ENCODE measurements at places on chromosomes 1 and 21. TPM values are rescaled to one million over a fixed set of nuclear protein-coding genes. Genes with fewer than 3 reads are reported as not detected.

Gene PLA2G4A
- 0.13 TPM for total RNA-seq

Gene ANKRD35
- 0.33 TPM for total RNA-seq

Gene FCN3
- total RNA-seq = not detected

Gene ANGPTL3
- total RNA-seq = not detected

- H3K4me1 ChIP-seq = peaks cover 8% of the 10 kb centered on the region
- no peak overlapping the region for H3K27ac ChIP-seq
- H3K4me3 ChIP-seq = no peak overlapping the region
- peaks cover 46% of the 10 kb centered on the region for H3K27me3 ChIP-seq
- DNase-seq = no peak
These were observed 14.4 kb upstream of the BCL10 start for GRCh38 chr1:85290826-85291225.

- H3K4me1 ChIP-seq = no peaks in the 10 kb centered on the region
- no peaks in the 10 kb centered on the region for H3K36me3 ChIP-seq
- DNase-seq = no peak
- no peak overlapping the region for H3K4me3 ChIP-seq
These were observed 222.3 kb downstream of the NTNG1 start for GRCh38 chr1:107363154-107363553.

- DNase-seq = no peak
- H3K36me3 ChIP-seq = no peaks in the 10 kb centered on the region
- no peak overlapping the region for H3K4me3 ChIP-seq
- H3K27me3 ChIP-seq = peaks cover 25% of the 10 kb centered on the region
These were observed 5.0 kb upstream of the KRTAP12-1 start for GRCh38 chr21:44686843-44687561.

DNA sequence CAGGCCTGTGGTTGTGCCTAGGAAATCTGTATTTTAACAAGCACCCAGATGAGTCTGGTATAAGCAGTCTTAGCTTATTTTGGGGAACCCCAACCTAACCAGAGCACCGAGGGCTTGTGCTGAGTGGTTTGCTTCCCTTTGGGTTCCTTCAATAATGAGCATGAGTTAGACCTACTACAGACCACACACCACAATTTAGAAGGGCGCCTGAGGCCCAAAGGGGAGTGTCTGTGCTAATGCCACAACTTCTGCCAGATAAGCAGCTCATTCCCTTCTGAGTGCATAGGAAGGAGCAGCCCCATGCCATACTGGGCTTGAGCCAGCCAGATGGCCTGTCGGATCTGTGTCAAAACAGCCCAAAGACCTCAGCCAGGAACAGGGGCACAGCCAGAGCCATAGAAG, 15.4 kb upstream of the LSS start:
- H3K27ac ChIP-seq = no peak overlapping the region
- H3K4me1 ChIP-seq = peaks cover 5% of the 10 kb centered on the region
- peaks cover 68% of the 10 kb centered on the region for H3K36me3 ChIP-seq
- H3K27me3 ChIP-seq = no peaks in the 10 kb centered on the region

- no peaks in the 10 kb centered on the region for H3K36me3 ChIP-seq
- no peaks in the 10 kb centered on the region for H3K4me1 ChIP-seq
- no peak overlapping the region for H3K27ac ChIP-seq
- no peak for DNase-seq
- H3K27me3 ChIP-seq = peaks cover 12% of the 10 kb centered on the region
- no peak overlapping the region for H3K4me3 ChIP-seq
These were observed 14.5 kb upstream of the CTH start for GRCh38 chr1:70396607-70397006.

- DNase-seq = no peak
- H3K27ac ChIP-seq = no peak overlapping the region
- no peak overlapping the region for H3K4me3 ChIP-seq
- H3K27me3 ChIP-seq = peaks cover 40% of the 10 kb centered on the region
- no peaks in the 10 kb centered on the region for H3K4me1 ChIP-seq
- no peaks in the 10 kb centered on the region for H3K36me3 ChIP-seq
These were observed 72.4 kb upstream of the IFNAR2 start for GRCh38 chr21:33157303-33157702.

DNA sequence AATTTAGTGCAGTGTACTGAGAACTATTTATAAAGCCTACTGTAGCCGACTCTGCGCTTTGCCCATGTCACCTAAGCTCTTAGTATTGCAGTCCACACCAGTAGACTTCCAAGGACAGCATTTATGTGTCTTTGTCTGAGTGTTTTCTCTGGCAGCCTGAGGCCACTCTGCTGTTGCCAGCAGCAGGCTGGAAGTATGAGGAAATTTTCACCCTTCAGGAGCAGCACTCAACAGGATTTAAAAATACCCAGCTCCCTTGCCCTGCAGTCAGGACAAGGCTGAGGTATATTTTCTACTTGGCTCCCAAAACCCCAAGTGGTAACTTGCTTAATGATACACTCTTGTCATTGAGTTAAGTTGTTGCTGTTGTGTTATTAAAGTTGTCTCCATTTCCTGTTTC, 230.1 kb downstream of the SRGAP2C start:
- H3K36me3 ChIP-seq = peaks cover 2% of the 10 kb centered on the region
- H3K27me3 ChIP-seq = peaks cover 2% of the 10 kb centered on the region
- peaks cover 13% of the 10 kb centered on the region for H3K4me1 ChIP-seq

DNA sequence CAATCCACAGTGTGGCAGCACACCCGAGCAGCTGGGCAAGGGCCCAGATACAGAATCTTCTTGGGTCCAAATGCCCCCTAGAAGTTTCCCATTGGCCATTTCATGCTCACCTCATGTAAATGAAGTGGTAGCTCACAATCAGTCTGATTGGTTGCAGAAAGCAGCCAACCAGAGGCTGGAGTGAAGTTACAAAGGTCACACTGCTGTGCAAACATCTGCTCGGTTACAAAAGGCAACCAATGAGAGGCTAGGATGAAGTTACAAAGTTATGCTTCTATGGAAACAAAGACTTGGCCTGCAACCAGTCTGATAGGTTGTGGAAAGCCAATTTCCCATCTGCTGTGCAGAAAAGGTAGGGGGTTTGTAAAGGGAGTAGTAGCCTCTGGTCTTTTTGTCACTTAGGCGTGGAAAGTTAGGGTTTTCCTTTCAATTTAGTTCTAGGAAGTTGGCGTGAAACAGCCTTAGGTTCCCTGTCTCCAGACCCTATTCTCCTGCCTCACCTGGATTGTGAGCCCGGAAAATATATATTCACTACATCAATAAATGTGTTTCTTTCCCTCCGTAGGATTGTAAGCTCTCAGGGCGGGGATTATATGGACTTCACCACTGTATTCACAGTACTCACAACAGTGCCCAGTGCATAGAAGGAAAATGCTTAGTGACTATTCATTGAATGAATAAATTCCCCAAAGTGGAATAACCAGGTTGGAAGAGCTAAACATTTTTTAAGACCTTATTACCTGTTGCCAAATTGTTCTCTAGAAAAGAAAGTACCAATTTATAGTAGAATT, 91.9 kb downstream of the URB2 start:
- H3K4me1 ChIP-seq = no peaks in the 10 kb centered on the region
- peaks cover 17% of the 10 kb centered on the region for H3K27me3 ChIP-seq
- DNase-seq = no peak
- no peak overlapping the region for H3K27ac ChIP-seq
- no peak overlapping the region for H3K4me3 ChIP-seq
- H3K36me3 ChIP-seq = no peaks in the 10 kb centered on the region

- H3K36me3 ChIP-seq = no peaks in the 10 kb centered on the region
- H3K4me1 ChIP-seq = no peaks in the 10 kb centered on the region
- H3K27me3 ChIP-seq = no peaks in the 10 kb centered on the region
- no peak for DNase-seq
- H3K27ac ChIP-seq = no peak overlapping the region
These were observed 227.0 kb downstream of the FGGY start for GRCh38 chr1:59523745-59524450.

DNA sequence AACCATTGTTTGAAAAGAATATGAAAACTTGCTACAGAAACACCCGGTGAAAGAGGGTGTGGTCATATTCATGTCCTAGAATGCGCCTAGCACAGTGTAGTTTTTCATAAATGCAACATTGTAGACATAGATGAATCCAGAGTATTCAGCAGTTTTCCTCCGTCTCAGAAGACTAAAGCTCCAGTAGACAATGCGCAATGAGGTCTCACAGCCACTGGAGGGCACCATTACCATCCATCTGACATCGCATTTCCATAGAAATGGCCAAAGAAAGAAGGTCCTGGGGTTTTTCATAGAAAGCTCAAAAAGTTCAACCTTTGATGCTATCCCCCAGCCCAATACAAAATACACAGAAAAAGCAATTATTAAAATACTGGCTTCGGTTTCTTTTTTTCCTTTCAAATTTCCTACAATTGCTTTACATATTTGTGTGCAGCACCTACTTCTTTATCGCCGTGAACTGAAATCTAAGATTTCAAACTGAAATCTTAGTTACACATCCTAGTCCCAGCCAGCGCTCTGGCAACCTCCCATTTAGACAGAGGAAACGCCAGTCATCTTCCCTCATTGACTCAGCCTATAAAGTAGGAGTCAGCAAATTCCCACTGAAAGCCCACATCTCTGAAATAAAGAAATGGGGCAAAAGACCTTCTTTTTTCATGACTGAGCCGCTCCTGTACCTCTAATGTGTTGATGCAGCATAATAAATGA, 3.9 kb upstream of the CD58 start:
- DNase-seq = peak; percentile 68
- peaks cover 33% of the 10 kb centered on the region for H3K4me1 ChIP-seq
- peaks cover 5% of the 10 kb centered on the region for H3K36me3 ChIP-seq
- H3K27me3 ChIP-seq = peaks cover 6% of the 10 kb centered on the region
- H3K27ac ChIP-seq = no peak overlapping the region
